Stimulated activated CD4-positive, alpha-beta T cell treated with anti-CD3 and anti-CD28 coated beads, TNF-alpha, amount 100 ng/mL, for 4 hours (primary cell): ENCODE measurements at places on chromosomes 4 and X.

DNA sequence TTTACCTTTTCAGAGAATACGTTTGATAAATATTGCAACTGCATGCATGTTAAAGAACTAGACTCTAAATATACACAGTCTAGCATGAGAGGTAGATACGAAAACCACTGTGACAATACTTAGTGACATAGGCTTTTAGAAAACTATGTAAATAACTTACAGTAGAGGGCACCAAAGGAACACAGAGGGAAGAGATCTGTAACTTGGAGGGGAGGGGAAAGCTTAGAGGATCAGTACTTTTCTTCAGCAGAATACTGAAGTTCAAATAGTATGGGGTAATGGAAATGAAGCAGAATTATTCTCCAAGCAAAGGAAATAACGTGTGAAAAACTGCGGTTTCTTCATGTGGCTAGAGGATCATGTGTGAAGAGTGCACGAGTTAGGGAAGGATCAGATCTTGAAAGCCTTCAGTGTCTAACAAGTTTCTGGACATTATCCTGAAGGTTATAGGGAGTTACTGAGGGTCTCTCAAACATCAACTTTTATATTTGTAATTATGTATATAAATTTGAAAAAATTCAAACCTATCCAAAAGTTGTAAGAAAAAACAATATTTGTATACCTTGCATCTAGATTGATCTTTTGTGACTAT is 264.3 kb downstream of the NPFFR2 start:
- DNase-seq = no peak

DNA sequence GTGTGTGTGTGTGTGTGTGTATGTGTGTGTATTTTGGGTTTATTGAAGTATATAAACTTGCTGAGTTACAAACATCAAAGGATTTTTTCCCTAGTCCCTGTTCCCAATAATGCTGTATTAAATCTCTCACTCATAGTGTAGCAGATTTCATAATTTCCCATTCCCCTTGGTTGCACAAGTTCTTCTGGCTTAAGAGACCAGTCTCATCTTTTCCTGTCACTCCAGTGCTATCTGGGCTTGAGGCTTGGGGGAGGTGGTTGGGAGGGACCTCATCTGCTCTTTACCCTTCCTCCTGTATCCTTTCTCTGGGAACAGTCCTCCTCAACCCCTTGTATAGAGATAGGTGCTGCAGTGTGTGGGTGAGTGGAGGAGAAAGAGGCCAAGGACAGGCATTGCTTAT is 285.4 kb upstream of the BOD1L1 start:
- DNase-seq = no peak

DNA sequence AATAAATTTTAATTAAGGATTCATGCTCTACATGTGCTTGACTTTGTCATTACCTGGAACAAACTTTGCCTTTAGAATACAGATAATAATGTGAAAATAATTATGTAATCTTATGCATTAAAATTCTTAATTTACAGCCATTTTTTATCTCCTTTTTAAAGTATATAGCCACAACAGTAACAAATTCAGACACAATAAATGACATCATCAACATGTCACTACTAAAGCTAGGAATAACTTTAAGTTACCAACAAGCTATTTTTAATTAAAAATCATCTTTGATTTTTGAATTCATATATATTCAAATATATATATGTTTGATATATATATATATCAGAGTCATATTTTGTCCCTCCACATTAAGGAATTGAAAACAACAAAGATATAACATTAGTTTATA is 107.7 kb downstream of the MAD2L1 start:
- DNase-seq = no peak

- no peak for DNase-seq
These were observed 20.7 kb downstream of the ACE2 start for GRCh38 chrX:15579778-15580747.

GRCh38 chrX:128436397-128437103 is 384.3 kb upstream of the ACTRT1 start:
- no peak for DNase-seq

- no peak for DNase-seq
These were observed 748.0 kb downstream of the PCDH18 start for GRCh38 chr4:136784326-136784725.

DNA sequence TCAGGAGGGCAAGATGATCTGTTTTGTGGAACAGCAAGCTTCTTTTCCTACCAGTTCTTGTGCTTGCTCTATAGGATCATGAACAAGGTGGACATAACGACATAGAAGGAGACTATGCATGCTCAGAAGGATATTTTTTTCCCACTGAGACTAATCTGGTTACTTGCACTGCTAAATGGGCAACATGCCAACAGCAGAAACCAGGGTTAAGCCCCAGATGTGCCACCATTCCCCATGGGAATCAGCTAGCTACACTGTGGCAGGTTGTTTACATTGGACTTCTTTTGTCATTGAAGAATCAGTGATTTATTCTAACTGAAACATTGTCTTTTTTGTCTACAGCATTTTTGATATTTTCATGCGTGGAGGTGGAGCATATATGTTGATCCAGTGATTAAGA is 165.6 kb downstream of the C4orf33 start:
- no peak for DNase-seq

DNA sequence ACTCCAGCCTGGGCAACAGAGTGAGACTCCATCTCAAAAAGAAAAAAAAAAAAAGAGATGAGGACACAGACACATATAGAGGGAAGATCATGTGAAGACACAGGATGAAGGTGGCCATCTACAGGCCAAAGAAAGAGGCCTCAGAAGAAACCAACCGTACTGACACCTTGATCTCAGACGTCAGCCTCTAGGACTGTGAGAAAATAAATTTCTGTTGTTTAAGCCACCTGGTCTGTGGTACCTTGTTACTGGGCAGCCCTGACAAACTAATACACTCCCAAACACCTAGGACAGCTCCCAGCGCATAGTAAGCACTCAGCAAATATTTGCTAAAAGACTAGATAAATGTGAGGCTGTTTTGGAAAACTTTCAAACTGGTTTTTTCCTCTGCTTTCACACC is 59.2 kb upstream of the SMIM10 start:
- DNase-seq = no peak

GRCh38 chr4:98626350-98626749 is 32.1 kb downstream of the TSPAN5 start:
- DNase-seq = no peak

DNA sequence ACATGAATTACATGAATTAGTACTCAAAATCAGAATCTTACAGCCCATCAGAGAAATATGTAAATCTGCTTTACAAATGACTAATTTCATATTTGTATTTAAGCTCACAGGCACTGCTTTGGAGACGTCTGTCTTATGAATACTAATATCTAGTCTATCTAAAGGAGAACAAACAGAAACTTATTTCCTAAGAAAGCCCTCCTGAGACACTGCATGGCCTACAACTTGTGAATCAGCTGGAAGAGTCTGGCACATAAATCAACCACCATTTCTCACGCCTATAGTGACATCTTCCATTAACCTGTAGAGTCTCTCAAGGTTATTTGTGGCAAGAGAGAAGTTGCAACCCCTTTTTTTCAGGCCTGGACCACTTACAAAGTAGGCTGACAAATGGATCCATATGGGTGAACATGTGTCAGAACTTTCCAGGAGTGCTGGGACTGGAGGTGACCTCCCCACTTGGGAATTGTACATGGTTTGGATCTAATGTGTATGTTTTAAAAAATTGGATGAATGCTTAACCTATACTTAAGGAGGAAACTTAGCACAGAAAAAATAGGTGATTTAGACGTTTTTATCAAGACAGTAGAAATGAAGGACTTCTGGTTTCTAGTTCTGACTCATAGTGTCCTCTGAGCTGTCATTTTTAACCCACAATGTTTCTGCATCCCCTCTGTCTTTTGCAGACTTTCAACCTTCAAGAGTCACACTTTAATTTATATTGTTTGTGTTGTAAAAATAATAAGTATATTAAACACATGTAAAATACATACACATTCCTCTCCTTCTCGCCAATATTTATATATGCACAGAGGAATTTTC is 83.2 kb upstream of the ARHGAP24 start:
- DNase-seq = no peak

DNA sequence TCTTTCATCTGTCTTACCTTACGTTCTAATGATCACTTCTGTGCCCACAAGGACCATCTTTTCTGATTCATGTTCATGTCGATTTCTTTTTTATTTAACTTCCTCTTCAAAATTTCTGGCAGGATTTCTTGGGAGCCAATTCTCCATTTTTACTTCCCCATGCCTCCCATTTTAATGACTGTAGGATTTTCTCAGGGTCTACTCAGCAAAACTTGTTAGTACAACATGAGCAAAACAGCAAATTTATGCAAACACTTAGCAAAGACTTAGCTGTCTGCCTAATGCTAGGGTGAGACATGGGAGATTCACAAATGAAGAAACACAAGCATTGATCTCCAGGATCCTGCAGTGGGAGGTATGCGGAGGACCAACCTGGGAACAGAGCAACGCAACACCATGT is 5.5 kb downstream of the CD38 start:
- DNase-seq = no peak

DNA sequence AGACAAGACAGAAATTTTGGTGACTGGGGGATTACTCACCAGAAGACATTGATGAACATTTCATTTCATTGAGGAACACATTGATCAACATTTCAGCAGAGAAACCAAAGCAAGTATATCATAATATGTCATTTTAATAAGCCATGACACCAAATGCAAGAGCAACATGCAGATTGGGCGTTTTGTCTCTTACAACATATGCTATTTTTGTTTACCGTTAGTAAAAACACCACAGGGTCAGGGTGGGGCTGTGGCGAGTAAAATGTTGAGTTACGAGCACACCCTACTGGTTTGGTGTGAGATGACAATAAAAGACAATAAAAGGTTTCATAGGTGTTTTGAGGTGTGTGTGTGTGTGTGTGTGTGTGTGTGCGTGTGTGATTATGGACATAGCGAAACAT is 294.5 kb downstream of the PDGFC start:
- no peak for DNase-seq

DNA sequence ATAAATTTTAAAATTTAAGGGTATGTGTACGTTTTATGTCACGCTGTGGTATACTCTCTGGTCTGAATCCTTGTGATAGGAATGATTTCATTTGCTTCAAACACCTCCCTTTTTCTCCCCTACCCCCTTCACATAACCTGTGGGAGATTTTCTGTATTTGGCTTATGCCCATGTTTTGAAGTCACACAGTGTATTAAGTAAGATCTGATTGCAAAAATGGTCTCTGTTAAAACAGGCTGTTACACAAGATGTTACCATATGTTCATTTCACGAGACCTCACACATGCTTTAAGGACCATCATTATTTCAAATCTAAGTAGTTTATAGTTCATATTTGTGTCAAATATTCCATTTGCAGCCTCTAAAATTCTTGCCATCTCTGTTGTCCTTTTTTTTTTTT is 63.5 kb downstream of the TMEM131L start:
- DNase-seq = no peak

DNA sequence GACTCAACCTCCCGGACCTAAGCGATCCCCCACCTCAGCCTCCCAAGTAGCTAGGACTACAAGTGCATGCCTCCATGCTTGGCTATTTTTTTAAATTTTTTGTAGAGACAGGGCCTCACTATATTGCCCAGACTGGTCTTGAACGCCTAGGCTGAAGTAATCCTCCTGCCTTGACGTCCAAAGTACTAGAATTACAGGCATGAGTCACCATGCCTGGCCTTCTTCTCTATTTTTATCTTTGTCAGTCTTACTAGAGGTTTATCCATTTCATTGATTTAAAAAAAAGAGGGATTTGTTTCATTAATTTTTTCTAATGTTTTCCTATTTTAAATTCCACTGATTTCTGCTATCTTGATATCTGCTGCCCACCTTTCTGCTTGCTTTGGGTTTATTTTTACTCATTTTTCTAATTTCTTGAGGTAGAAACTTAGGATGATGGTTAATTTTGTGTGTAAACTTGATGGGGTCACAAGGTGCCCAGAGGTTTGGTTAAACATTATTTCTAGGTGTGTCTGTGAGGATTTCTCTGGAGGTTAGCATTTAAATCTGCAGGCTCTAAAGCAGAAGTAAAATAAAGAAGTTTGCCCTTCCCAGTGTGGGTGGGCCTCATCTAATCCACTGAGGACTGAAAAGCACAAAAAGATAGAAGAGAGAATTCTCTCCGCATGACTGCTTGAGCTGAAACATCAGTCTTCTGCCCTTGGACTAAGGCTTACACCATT is 116.2 kb upstream of the DCLK2 start:
- no peak for DNase-seq

DNA sequence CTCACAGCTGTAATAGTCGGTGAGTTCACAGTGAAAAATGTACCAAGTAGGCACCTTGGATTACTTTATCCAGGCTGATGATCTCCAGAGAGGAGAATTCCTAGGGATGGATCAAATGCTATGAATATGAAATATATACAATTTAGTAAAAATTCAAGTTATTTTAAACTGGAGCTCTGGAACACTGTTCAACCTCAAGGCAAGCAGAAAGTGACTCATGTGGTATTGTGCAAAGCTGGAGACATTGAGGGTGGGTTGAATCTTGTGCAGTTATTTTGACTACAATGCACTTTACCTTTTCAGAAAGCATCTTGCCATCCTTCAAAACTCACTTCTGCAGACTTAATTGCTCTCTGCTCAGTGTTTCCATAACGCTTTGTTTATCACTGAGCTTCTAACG is 43.4 kb downstream of the OSTC start:
- no peak for DNase-seq

GRCh38 chr4:115113506-115114106 is at the start of gene NDST4:
TSS of gene NDST4 (minus strand) at chr4:115113620. CDS start at chr4:115077036, 36,584 bp downstream.
- DNase-seq = no peak

DNA sequence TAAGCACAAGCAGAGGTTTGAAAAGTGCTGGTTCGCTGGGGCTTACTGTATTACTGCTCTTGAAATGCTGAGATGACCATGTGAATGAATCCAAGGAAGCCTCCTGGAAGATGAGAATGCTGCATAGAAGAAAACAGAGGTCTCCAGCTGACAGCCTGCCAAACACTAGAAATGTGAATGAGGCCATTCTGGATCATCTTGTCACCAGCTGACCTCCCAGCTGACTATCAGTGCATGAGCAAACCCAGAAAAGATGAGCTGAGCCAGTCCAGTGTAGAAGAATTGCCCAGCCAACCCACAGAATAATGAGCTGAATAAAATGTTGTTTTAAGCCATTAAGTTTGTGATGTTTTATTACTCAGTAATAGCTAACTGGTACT is 49.1 kb upstream of the DYNLT3 start:
- no peak for DNase-seq
